ENCODE measurements at places on chromosomes 2 and 18.

GRCh38 chr2:68193144-68193543 lies 35.5 kb downstream of the PNO1 start:
- no peak for DNase-seq

DNA sequence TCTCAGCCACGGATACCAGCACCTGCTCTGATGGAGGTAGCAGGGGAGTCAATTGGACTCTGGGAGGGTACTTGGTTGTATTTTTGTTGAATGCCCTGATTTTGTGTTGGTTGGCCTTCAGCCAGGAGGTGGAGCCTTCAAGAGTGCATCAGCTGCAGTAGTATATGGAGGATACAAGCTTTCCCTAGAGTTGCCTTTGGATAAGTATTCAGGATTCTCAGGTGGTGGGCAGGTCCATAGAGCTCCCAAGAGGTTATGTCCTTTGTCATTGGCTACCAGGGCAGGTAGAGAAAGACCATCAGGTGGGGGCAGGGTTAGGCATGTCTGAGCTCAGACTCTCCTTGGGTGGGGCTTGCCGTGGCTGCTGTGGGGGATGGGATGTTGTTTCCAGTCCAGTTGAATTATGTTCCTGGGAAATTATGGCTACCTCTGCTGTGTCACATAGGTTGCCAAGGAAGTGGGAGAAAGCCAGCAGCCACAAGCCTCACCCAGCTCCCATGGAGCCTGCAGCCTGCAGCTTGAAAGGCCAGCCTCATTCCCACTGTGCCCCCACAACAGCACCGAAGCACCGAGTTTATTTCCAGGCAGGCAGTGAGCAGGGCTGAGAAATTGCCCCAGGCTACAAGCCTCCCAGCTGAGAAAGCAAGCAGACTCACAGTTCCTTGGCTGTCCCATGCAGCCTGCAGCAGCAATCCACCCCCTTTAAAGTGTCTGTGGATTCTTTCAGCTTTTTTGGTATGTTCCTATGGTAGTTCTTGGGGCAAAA lies 38.6 kb upstream of the CHST9 start:
- no peak for DNase-seq

DNA sequence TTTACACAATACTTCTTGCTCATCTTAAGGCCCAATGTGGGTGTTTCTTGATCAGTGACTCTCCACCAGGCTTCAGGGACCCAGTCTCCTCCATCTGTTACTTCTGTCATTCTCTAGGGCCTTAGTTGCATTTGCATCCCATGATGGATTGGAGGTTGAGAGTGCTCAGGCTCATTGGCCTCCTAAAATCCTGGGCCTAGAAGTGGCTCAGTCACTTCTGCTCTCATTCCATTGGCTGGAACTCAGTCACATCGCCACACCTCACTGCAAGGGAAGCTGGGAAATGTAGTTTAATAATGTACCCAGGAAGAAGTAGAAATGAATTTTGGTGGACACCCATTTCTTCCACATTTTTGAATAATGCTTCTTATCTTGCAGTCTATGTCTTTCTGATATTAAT lies 223.5 kb downstream of the HRH4 start:
- DNase-seq = no peak

DNA sequence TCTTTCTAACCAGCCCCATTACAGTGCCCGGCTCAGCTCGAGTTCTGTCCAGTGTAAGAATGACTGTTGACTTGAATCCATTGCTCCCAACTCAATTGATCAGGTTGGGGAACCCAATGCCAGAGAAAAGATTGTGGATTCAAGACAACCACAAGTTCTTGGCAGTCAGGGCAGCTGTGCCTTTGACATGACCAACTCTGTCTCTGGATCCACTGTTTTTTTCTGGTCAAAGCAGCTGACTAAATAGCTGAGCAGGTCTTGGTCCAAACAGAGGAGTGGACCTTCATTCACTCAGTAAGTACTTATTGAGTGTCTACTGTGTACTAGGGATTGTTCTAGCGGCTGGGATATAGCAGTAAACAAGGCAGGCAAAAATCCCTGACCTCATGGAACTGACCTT lies 6.3 kb upstream of the ATOH8 start:
- no peak for DNase-seq

- DNase-seq = no peak
These were observed 18.5 kb downstream of the LDLRAD4 start for GRCh38 chr18:13237073-13237472.

DNA sequence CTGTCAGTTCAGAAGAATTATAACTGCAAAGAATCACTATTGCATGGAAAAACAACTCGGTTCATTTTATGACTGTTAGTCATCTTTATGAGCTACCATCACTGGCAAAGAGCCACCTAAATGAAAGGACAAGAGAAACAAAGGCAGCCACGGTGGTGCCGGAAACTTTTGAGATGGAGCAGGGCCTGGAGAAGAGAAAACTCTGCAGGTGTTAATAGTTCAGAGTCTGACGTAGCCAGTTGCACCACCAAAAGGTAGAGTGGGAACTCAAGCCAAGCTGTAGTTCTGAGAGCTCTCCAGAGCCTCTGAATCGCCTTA lies 110.9 kb downstream of the FTCDNL1 start:
- no peak for DNase-seq

GRCh38 chr2:188993247-188993646 lies 19.1 kb downstream of the COL3A1 start:
- no peak for DNase-seq

GRCh38 chr2:45808294-45808800 lies 156.9 kb downstream of the PRKCE start:
- DNase-seq = no peak

- DNase-seq = no peak
These were observed 11.5 kb downstream of the GPR55 start for GRCh38 chr2:230913406-230914143.

GRCh38 chr2:201891676-201892075 lies 85.3 kb downstream of the CDK15 start:
- DNase-seq = no peak

- no peak for DNase-seq
These were observed 906.1 kb downstream of the SLC4A3 start for GRCh38 chr2:220533485-220533884.

DNA sequence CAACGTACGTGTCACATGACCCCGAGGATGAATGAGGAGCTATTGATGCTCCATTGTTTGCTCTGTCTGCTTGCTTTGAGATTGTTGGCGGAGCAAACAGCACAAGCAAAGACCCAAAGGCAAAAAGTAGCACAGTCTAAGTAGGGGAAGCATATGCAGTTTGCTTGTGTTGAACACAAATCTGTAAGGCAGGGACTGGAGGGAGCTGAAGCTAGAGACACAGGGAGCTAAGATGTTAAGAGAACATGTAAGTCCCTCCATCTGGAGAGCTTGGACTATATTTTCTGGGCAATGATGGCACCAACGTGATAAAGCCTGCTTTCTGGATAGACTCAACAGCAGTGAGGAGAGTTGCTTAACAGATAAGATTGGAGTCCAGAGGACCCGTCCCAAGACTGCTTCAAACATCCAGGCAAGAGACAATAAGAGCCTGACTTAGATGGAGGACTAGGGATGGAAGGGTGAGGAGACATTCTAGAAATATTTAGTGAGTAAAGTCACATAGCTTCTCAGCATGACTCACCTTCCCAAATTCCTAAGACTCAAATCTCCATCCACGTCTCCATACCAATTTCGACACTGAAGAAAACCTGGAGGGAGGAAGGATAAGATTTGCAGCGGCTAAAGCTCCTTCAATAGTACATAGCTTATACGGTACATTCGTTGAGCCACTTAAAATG lies 88.1 kb upstream of the KLF7 start:
- no peak for DNase-seq

GRCh38 chr2:175309799-175310198 lies 128.3 kb upstream of the ATP5MC3 start:
- peak; percentile 4 for DNase-seq

GRCh38 chr2:23916727-23917405 lies 10.1 kb downstream of the ATAD2B start:
- DNase-seq = no peak

GRCh38 chr18:44537526-44537925 lies 143.2 kb upstream of the SETBP1 start:
- no peak for DNase-seq

DNA sequence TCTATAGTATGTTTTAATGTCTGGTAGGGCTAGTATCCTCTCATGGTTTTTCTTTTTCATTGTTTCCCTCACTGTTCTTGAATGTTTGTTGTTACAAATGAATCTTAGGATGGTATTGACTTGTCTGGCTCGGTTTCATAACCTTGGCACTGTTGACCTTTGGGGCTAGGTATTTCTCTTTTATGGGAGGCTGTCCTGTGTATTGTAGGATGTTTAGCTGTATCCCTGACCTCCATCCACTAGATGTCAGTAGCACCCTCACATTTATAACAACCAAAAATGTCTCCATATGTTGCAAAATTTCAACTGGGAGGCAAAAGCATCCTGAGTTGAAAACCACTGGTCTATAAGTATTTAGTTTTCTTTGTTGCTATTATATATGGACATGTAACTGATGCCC lies 7.0 kb upstream of the AOX1 start:
- DNase-seq = no peak

GRCh38 chr2:45229411-45229810 lies 220.2 kb upstream of the SIX2 start:
- DNase-seq = no peak

DNA sequence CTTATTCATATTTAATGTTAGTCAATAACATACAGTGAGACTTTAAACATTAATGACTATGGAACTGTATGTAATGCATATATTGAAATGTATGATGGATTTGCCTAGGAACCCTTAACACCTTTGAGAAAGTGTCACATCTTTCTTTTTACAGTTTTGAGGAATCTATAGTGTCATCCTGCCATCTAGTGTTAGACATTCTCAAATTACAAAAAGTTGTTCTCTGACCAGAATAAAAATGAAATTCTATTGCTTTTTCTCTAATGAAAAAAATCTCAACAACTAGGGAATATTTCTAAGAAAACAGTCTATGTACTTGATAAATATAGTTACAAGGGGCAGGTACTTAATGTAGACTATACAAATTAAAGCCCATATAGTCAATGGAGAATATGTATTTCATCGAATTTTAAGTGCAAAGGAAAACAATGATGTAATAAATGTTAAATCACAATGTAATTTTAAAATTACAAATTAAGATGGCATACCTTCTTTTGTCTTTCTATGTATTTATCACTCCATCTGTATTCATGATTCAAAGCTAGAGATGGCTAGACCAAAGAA lies 5.1 kb upstream of the CALCRL start:
- DNase-seq = no peak

GRCh38 chr2:225378984-225379383 lies 20.5 kb upstream of the NYAP2 start:
- no peak for DNase-seq
